Naive thymus-derived CD4-positive, alpha-beta T cell (primary cell): ENCODE measurements at places on chromosomes 11 and 22. TPM values are rescaled to one million over a fixed set of nuclear protein-coding genes. Genes with fewer than 3 reads are reported as not detected.

The PRDX5 gene
- polyA plus RNA-seq = 184 TPM

The FOLH1 gene
- not detected for polyA plus RNA-seq

The SYCE3 gene
- polyA plus RNA-seq = not detected

The MUC5B gene
- polyA plus RNA-seq = not detected

The TMPRSS4 gene
- polyA plus RNA-seq = not detected

The CSNK2A3 gene
- polyA plus RNA-seq = 1.6 TPM

The HBG1 gene
- polyA plus RNA-seq = not detected

The NEFH gene
- polyA plus RNA-seq = 0.25 TPM

The PRODH gene
- 0.04 TPM for polyA plus RNA-seq

The CCDC81 gene
- 0.12 TPM for polyA plus RNA-seq

The RNASEH2C gene
- polyA plus RNA-seq = 40.2 TPM

The KLHDC7B gene
- 7.8 TPM for polyA plus RNA-seq

The DDIAS gene
- polyA plus RNA-seq = 1.3 TPM

The ANGPTL5 gene
- not detected for polyA plus RNA-seq

The ACCS gene
- 3.1 TPM for polyA plus RNA-seq

The C22orf42 gene
- not detected for polyA plus RNA-seq

The TYR gene
- polyA plus RNA-seq = not detected

The POU2F3 gene
- not detected for polyA plus RNA-seq

The MCAM gene
- polyA plus RNA-seq = not detected

The NXPE2 gene
- polyA plus RNA-seq = not detected

The MMP12 gene
- polyA plus RNA-seq = not detected

The APOL5 gene
- not detected for polyA plus RNA-seq

The FEN1 gene
- polyA plus RNA-seq = 10.3 TPM

The VSIG2 gene
- not detected for polyA plus RNA-seq

The KCNE3 gene
- not detected for polyA plus RNA-seq

The FOXR1 gene
- not detected for polyA plus RNA-seq

The GSTT2B gene
- not detected for polyA plus RNA-seq

The GGT1 gene
- 2.4 TPM for polyA plus RNA-seq

The WDR74 gene
- polyA plus RNA-seq = 55.0 TPM

The C11orf87 gene
- polyA plus RNA-seq = not detected

The TMEM86A gene
- polyA plus RNA-seq = 0.69 TPM

The SAA4 gene
- not detected for polyA plus RNA-seq

The SCUBE2 gene
- not detected for polyA plus RNA-seq

The PIK3IP1 gene
- 606 TPM for polyA plus RNA-seq

The KCTD14 gene
- polyA plus RNA-seq = 0.28 TPM

The BTG4 gene
- not detected for polyA plus RNA-seq

The SLC6A5 gene
- polyA plus RNA-seq = not detected

The CHRM1 gene
- polyA plus RNA-seq = not detected

The GPR83 gene
- not detected for polyA plus RNA-seq

The EXPH5 gene
- polyA plus RNA-seq = 0.90 TPM

The HBD gene
- polyA plus RNA-seq = not detected

The ACTN3 gene
- polyA plus RNA-seq = not detected

The B4GALNT4 gene
- polyA plus RNA-seq = 0.14 TPM

The FGF3 gene
- not detected for polyA plus RNA-seq
